ENCODE measurements at places on chromosomes 13 and 19.
A peak's percentile ranks its signal among the peaks of the same experiment; 100 is the strongest.

DNA sequence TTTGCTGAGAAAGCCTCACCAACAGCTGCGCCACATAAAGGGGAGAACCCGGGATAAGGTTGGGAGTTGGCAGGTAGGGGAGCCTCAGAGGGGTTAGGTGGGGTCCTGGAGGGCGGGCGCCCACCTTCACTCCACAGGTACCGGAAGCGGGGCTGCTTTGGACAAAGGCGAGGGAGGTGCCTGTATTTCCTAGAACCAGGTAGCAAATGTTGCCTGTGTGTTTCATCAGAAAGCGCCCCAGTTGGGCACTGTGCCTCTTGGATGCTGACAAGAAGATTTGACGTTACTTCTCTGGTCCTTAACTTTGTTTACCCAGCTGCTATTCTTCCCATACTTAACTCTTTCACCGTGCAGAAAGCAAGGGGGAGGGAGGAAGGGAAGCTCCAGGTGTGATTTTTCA is 278.9 kb downstream of the ZNF536 start:
- no peak for DNase-seq

GRCh38 chr19:42175952-42176648 is 41.4 kb downstream of the DEDD2 start:
- no peak for DNase-seq

GRCh38 chr13:48490241-48490640 is 42.6 kb downstream of the RCBTB2 start:
- no peak for DNase-seq

- no peak for DNase-seq
Observed at GRCh38 chr13:110722971-110723370, 9.5 kb downstream of the ING1 start.

GRCh38 chr13:86725105-86725504 is 925.9 kb upstream of the SLITRK6 start:
- DNase-seq = no peak

GRCh38 chr19:18941628-18942354 is 774 bp upstream of the HOMER3 start:
- no peak for DNase-seq

DNA sequence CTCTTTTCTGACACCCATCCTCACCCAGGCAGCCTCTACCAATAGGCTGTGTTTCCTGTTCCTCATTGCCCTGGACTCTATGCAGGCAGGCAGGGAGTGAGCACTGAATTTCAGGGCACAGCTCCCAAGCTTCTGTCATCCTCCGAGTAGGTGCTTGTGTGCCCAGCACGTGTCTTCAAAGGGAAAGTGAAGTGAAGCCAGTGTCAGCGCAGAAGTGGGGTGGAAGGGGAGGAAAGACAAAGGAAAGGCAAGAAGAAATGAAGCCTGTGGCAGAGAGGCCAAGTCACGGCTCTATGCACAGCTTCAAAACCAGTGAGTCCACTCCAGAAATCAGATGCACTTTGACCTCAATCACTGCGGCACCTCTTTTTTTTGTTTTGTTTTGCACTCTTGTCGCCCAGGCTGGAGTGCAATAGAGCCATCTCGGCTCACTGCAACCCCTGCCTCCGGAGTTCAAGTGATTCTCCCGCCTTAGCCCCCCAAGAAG is 16.9 kb downstream of the CEBPA start:
- DNase-seq = no peak

DNA sequence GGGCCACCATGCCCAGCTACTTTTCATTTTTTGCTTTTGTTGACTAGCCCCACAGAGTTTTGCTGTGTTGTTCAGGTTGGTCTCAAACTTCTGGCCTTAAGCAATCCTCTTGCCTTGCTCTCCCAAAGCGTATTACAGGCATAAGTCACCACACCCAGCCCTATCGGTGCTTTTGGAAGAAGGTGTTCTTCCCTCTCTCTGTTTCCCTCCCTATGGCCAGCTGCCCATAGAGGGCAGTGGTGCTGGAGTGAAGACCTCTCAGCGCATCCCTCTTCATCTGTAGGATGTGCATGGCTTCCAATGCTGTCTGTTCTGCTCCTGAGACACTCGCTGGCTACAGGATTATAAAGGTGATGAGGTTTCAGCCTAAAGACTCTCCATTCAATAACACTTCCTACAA is 1.3 kb upstream of the CD22 start:
- no peak for DNase-seq

DNA sequence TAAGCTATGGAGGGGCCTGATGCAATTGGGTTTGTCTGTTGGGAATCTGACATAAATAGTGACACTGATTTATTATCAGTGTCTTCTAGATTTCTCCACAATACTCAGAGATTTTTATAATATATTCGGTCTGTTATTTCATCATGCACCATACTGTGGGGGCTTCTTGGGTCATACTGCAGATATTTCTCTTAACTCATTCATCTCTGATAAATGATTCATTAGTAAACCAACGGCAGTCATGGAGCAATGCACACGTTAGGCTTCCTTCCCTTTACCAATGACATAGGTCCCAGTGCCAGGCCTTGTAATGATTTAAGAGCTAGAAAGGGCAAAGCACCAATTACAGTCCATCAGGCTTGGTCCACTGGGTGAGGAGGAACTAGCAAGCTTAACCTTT is 53.6 kb downstream of the FAM216B start:
- DNase-seq = no peak

GRCh38 chr13:29384466-29384865 is 211.0 kb downstream of the SLC7A1 start:
- DNase-seq = no peak

DNA sequence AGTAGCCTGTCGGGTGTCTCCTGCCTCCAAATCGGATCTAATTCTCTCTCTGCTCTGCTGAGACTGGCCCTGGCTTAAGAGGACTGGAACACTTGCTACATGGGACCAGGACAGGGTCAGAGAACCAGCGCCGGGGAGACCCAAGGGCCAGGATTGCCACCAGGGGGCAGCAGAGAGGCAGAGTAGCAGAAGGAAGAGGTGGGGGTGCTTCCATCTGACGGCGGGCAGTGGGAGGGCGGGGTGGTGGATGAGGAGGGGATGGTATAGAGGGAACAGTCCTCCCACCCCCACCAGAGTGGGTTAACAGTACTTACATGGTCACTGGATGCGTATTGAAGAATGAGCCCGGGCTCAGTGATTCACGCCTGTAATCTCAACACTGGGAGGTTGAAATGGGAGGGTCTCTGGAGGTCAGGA is 11.9 kb downstream of the SELENOW start:
- DNase-seq = peak; percentile 19

DNA sequence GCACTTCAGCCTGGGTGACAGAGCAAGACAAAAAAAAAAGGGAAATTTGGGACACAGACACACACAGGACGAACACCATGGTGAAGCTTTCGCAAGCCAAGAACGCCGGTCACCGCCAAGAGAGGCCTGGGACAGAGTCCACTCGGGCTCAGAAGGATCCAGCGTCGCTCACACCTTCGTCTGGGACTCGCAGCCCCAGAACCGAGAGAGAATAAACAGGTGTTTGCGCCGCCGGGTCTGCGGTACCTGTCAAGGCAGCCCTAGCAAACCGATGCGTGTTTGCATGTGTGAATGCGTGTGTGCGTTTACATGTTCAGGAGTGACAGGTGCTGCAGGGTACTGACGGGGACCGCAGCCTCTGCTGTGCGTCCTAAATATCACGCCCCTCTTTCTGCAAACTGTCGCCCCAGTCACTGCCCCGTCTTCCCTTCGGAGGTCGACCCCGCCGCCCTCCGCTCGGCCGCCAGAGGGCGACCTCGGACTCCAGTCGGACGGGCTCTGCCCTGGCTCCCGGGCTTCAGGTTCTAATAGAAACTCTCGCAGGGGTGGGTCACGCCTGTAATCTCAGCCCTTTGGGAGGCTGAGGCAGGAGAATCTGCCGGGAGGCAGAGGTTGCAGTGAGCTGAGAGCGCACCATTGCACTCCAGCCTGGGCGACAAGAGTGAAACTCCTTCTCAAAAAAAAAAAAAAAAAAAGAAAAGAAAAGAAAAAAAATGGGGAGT is 11.8 kb upstream of the CSNK1G2 start:
- peak; percentile 12 for DNase-seq

GRCh38 chr19:1744133-1744665 is 9.1 kb upstream of the ONECUT3 start:
- DNase-seq = no peak

GRCh38 chr13:35760735-35761281 is 284.3 kb upstream of the MAB21L1 start:
- no peak for DNase-seq

- no peak for DNase-seq
Observed at GRCh38 chr13:112253631-112254030, 122.5 kb upstream of the SPACA7 start.

- DNase-seq = no peak
Observed at GRCh38 chr13:102856557-102856956, 10.7 kb downstream of the ERCC5 start.

DNA sequence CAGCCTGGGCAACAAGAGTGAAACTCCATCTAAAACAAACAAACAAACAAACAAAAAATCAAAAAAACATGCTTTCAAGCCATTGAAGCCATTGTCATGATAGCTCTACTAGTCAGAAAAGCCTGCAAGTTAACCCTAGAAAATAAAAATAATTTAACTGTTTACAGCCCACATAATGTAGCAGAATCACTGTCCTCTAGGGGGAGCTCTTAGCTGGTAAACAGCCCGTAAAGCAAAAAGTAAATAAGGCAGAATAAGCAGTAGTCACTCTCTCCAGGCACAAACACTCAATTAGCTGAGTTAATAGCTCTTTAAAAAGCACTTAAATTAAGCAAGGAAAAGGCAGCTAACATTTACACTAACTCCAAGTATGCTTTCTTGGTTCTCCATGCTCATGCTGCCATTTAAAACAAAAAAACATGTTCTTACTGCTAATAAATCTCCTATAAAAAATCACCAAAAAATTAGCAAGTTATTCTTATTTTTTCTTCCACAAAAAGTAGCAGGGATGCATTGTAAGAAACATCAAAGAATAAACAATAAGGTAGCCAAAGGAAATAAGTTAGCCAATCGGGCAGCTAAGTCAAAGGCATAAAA is 11.3 kb downstream of the LILRB4 start:
- DNase-seq = no peak

DNA sequence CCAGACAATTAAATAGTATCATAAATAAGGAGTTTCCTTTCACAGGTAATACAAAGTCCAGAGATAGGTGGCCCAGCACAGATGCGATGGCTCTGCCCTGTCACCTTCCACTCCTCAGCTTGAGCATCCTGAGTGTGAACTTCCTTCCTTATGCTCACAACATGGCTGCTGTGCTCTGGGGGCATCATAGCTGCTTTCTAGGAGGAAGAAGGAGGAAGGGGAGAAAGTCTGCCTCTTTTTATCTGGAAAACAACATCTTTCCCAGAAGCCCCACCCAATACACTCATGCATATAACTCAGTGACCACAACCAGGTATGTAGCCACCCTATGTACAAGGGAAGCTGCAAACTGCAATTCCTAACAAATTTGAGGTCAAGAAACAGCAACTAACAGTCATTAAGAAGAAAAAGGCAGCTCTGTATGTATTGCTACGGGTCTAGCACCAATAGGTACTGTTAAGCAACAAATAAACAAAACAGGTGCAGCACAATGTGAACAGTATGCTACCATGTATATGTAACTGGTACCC is 201.2 kb upstream of the UBL3 start:
- DNase-seq = no peak

GRCh38 chr19:33703438-33703750 is 81.6 kb downstream of the CHST8 start:
- DNase-seq = no peak

- DNase-seq = no peak
Observed at GRCh38 chr19:34171539-34171876, 796 bp upstream of the LSM14A start.
